ENCODE measurements at places on chromosomes 2 and 18.

DNA sequence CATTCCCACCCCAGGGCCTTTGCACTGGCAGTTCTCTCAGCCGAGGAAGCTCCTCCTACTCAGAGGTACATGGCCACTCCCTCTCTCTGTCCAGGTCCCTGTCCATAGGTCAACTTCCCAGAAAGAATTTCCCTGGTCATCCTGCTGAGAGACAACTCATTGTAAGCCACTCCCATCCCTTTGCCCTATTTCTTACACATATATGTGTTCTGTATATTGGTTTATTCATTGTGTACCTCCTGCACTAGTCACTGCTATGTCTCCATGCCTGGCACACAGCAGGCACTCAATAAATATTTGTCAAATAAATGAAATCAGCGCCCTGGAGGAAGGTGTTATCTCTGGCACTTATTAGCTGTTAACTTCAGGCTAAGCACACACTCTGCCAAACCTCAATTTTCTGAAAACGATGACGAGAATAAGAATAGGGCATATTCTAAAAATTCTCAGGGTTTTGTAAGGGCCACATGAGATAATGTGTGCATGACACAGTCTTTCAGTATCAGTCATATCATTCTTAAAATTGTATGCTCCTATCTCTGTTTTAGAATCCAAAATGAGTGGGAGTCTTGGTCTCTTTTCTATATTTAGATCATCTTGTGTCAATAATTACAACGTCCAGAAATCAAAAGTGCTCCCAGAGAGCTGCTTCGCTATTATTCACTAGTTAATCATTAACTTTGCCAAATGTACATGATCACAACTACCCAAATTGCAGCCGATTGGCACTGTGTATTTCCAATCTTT, 198.0 kb downstream of the ALK start:
- no peak for DNase-seq

GRCh38 chr2:138707392-138708074, 72.7 kb downstream of the NXPH2 start:
- DNase-seq, result no peak

- no peak for DNase-seq
These were observed 40.9 kb downstream of the BABAM2 start for GRCh38 chr2:27931361-27931950.

GRCh38 chr2:45497355-45497754, 113.7 kb downstream of the SRBD1 start:
- peak; percentile 38 for DNase-seq

DNA sequence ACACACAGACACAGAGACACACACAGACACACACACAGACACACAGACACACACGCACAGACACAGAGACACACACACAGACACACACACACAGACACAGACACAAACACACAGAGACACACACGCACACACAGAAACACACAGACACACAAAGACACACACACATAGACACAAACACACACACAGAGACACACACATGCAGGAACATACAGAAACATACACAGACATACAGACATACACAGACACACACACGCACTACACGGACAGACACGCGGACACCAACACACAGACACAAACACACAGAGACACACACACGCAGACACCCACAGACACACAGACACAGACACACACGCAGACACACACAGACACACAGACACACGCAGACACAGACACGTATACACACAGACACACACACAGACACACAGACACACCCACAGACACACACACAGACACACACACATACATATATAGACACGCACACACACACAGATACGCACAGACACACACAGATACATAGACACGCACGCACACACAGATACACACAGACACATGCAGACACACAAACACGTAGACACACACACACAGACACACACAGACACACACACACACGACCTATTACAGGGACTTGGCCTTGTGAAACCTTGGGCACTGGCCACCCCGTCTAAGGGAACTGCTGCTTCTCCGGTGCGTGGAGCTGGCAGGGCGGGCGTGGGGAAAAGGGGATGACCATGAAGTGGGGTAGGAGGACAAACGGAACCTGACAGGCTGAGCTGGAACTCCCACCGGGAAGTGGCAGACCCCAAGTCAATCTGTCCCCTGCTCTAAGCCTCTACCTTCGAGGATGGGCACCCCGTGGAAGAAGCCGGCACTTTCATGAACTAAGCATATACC, 211.4 kb downstream of the TFCP2L1 start:
- DNase-seq, result no peak

- DNase-seq, result peak; percentile 77
These were observed at the start of gene ASAP2 for GRCh38 chr2:9205963-9206948. TSS of gene ASAP2 (plus strand) at chr2:9206812. CDS start at chr2:9207105, 293 bp downstream.

DNA sequence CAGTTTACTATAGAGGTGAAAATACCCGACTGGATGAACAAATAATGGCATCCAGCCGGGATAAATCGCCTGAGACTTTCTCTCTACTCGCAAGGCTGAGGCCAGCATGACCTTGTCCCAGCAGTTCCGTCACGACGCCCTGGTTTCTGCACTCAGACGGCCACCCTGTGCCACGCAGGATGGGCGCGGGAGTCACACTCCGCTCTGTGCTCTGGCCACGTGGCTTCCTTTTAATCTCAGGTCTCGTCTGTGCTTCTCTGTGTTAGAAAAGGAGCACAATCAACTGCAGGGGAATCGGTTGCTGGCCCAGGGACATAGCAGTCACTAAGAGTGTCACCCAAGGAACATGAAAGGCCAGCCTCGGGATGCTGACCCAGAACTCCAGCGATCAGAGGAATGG, 194.7 kb upstream of the PXDN start:
- DNase-seq, result no peak

GRCh38 chr2:219045937-219046550, 4.7 kb upstream of the CFAP65 start:
- peak; percentile 68 for DNase-seq

- DNase-seq, result peak; percentile 50
These were observed 78.2 kb downstream of the UBE2E3 start for GRCh38 chr2:181058378-181059269.

DNA sequence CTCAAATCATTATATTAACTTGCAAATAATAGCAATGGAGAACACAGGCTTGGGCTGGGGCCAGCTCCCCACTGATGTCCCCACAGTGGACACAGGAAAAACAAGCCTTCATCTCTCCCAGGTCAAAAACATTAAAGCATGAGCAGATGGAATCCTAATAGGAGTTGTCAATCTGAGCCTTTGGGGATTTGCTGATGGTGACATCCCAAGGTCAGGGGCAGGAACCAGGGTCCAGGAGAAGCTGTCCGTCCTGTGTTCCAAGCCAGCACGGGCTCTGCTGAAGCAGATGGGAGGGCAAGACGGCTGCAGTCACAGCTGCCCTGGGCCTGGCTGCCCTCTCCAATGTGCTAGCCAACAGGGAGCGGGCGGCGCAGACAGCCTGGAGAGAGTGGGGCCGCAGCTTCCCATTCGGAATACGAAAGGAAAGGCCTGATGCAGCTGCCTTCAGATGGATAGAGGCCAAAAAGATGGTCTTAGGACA, 135.5 kb downstream of the NDUFA10 start:
- DNase-seq, result no peak

- no peak for DNase-seq
These were observed 1275.2 kb upstream of the CRIM1 start for GRCh38 chr2:35080231-35080910.

DNA sequence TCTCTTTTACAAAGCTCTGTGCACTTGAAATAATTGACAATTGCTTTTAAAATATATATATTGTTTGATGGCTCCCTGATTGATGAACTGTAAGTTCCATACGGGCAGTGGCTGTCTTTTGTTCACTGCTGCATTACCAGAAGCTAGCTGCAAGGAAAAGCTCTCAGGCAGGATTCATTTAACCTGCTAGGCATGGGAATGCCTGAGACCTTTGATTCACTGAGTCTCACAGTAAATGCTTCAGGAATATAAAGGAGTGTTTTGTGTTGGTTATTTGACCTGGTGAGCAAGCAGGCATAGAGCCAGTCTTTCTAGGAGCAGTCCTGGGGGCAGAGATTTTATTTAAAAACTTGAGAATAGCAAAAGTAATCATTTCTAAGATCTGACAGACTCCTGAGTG, 193.2 kb upstream of the ITGA4 start:
- DNase-seq, result no peak

DNA sequence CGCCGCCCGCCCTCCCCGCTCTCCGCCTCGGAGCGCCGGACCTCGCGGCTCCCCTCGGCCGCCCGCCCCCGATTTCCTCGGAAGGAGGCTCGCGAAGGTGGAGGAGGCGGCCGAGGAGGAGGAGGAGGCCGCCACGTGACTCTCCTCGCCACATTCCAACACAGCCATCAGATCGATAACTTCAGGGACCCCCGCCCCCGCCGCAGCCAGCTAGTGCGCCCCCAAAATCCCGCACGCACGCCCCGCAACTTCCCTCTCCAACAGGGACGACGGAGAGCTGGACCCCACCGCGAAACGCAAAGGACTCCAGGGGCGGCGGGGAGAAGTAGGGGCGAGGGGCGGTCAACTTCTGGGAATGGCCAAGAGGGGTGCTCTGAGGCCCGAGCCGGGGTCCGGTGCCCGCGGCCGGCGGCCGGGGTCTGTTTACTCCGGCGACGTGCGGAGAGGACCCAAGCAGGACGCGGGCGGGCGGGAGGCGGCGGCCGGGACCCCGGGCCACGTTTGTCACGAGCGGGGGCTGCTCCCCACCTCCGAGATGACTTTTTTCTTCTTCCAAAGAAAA, 2.0 kb downstream of the ZNF521 start:
- no peak for DNase-seq

DNA sequence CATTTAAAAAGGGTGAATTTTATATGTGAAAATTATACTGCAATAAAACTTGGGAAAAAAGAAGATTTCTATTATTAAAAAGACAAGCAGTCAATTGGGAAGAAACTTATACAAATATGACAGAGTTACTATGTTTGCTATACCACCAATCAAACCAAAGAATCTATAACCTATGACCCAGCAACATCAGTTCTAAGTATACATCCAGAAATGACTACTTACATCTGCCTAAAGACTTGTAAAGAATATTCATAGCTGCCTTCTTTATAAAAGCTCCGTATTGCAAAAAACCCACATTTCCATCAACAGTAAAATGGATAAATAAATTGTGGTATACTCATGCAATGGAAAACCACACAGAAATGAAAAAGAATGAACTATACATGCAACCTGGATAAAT, 32.9 kb upstream of the NABP1 start:
- DNase-seq, result no peak

DNA sequence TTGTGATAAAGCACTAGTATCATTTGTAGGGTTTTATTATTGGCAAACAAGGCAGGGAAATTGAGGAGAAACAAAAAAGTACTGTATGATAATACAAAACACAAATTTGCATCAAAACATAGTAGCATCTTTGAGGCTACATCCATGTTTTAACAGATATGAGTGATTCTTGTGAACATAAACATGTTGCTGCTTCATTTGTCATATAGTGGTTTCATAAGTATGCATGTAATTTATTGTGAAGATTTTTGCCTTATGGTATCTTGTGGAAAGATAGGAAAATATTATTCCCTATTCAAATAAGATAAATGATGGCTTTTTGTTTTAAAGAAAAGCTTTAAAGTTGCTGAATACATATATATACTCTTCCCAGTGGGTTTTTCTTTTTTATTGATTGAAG, 60.3 kb downstream of the VRK2 start:
- DNase-seq, result no peak

- DNase-seq, result peak; percentile 22
These were observed 182.5 kb downstream of the CTIF start for GRCh38 chr18:48721312-48721711.

- DNase-seq, result no peak
These were observed 80.9 kb upstream of the SMAD7 start for GRCh38 chr18:49031511-49032188.

GRCh38 chr18:39031647-39032046, 1466.0 kb upstream of the CELF4 start:
- no peak for DNase-seq

- no peak for DNase-seq
These were observed 136.9 kb upstream of the SPOPL start for GRCh38 chr2:138364554-138365162.

DNA sequence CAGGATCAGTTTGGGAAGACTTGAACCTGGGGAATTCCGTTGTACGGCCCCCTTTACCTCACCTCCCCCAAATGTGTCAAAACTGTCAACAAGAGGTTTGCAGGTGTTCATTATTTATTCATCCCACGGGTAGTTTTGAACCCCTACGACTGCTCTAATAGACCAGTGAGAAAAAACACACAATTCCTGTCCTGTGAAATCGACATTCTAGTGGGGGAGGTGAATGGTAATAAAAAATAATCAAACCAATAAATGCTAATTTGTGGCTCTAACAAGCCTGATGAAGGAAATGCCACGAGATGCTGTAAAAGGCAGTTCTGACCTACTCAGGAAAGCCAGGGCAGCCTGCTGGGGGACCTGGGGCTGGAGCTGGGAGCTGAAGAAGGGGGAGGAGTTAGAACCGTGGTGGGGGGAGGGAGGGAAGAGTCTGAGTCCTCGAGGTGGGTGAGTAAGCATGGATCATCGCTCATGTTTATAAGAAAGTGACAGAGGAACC, 463 bp upstream of the DNAJB2 start:
- no peak for DNase-seq

DNA sequence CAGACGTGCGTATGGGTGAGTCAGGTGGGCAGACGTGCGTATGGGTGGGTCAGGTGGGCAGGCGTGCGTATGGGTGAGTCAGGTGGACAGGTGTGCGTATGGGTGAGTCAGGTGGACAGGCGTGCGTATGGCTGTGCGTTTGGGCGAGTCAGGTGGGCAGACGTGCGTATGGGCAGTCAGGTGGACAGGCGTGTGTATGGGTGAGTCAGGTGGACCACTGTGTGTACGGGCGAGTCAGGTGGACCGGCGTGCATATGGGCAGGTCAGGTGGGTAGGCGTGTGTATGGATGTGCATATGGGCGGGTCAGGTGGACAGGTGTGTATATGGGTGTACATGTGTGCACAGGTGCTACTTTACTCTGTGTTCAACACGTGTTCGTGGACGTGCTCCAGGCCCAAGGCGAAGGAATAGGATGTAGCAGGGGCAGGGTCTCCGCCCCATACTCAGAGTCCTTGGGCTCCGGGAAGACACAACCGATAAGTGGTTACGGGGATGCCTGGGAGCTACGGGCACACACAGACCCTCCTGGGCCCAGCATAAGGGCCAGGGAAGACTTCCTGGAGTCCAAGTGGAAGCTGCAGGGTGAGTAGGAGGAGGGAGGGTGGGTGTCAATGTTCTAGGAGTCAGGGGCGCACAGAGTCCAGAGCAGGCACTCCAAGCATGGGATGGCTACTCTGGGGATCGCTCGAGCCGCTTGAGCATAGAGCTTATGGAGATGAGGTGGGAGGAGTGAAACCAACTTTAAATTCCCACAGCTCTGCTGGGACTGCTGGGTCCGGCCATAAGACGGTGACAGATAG, 27.1 kb upstream of the KLF11 start:
- no peak for DNase-seq

GRCh38 chr2:120177001-120177621, 46.1 kb downstream of the TMEM185B start:
- DNase-seq, result peak; percentile 21

- no peak for DNase-seq
These were observed 308.3 kb downstream of the SETBP1 start for GRCh38 chr18:44988821-44989587.

GRCh38 chr2:16036951-16037350, 96.6 kb downstream of the MYCN start:
- no peak for DNase-seq

GRCh38 chr2:240432430-240432819, 3.0 kb upstream of the GPC1 start:
- no peak for DNase-seq

Measured in HAP-1 (cell line).